ENCODE measurements at places on chromosomes 5 and 9.
A peak's percentile ranks its signal among the peaks of the same experiment; 100 is the strongest.

DNA sequence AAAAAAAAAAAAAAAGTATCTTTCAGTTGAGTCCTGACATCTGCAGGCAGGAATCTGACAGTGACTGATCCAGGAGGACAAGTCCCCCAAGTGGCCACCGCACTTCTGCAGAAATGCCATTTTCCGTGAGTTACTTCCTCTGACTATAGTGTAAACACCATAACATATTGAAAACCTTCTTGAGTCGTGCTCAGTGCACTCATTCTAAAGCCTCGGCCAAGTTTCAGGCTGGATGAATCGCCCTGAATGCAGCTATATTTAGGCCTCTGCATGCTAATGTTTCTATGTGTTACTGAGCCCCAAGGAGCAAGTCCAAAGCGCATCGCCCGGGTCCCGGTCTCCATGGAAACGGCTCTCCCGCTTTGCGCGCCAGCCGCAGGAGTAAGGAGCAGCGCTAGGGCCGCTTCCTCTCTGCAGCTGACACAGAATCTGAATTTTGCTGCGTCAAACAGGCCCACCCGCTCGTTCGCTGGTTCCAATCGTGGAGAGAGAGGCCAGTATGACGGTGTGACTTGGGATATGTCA is 335.4 kb downstream of the MSX2 start:
- peak; percentile 38 for DNase-seq

DNA sequence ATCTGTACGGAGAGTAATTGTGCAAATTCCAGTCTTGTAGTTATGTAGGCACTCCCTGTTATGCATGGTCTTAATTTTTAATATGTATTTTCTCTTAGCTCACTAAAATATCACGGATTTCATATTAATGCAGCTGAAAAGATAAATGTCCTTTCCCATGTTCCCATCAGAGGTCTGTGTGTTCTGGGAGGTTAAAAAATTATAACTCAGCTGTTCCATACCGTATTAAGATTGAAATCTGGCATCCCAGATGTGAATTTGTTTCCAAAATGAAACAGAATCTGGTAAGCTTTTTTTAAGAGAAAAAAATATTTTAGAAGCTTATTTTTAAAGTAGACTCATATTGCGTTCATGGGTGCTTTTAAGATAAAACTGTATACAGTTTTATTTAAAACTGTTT is 44.3 kb downstream of the SEMA6A start:
- DNase-seq: no peak

GRCh38 chr9:4111233-4112008 is 188.4 kb downstream of the GLIS3 start:
- no peak for DNase-seq

- no peak for DNase-seq
Measured at GRCh38 chr9:111622626-111623025, 8.5 kb upstream of the DNAJC25 start.

- DNase-seq: no peak
Measured at GRCh38 chr9:93536874-93537273, 39.5 kb upstream of the PHF2 start.

DNA sequence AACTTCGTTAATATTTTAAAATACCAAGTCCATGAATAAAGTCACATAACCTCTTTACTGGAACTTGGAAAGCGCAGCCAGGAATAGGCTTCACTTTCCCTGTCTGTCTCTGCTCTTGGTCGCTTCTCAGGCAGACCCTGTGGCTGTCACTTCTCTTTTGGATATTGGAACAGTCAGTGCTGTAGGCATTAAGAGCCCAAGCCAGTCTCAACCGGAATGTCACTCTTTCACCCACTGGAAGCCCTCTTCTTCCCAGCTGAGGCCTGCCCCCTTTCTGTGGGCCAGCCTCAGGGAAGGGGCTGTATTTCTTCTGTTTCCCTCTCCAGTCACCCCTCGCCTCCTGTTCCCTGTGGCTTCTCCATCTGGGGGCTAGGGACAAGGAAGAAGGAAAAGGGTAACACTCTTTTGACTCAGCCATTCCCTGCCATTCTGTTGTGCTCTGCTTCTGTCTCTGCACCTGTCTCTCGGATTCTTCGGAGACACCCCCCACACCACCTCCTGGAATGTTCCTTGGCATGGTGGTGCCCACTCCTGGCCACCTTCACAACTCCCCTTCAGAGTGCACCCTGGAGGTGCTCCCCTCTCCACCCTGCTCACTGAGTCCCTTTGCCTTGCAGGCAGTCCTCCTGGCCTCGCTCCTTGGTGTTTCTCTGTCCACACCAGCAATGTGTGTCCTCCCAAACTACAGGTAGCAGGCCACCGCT is 103.4 kb downstream of the TRIO start:
- no peak for DNase-seq
